MM.1S (cell line): ENCODE measurements at places on chromosomes 13 and 19.

DNA sequence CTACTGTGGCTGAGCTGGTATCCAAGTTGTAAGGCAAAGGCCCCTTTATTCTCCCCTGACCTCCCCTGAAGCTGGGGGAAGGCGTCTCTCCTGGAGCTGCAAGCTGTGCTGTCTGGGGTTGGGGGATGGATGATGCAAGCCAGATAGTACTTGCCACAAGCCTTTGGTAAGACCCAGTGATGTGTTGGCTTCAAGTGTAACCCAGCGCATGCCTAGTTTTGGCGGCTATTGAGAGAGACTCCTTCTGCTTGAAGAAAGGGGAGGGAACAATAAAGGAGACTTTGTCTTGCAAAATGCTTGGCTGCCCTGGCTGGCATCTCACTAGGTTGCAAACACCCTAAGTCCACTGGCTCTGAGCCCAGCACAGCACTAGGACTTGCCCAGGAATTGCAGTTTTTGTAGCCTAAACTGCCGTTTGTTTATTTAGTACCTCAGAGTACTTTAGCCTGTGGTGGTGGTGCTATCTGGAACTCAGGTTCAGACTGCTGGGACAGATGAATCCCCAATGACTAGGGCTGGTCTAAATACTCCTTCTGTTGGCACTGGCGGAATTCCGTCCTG lies 108.2 kb downstream of the TNFSF13B start:
- DNase-seq: no peak

GRCh38 chr13:108629181-108629752 lies at the start of gene MYO16:
Gene MYO16, plus strand, starts transcription at chr13:108629611. Its CDS starts 234 bp downstream, at chr13:108629845.
- DNase-seq: no peak

DNA sequence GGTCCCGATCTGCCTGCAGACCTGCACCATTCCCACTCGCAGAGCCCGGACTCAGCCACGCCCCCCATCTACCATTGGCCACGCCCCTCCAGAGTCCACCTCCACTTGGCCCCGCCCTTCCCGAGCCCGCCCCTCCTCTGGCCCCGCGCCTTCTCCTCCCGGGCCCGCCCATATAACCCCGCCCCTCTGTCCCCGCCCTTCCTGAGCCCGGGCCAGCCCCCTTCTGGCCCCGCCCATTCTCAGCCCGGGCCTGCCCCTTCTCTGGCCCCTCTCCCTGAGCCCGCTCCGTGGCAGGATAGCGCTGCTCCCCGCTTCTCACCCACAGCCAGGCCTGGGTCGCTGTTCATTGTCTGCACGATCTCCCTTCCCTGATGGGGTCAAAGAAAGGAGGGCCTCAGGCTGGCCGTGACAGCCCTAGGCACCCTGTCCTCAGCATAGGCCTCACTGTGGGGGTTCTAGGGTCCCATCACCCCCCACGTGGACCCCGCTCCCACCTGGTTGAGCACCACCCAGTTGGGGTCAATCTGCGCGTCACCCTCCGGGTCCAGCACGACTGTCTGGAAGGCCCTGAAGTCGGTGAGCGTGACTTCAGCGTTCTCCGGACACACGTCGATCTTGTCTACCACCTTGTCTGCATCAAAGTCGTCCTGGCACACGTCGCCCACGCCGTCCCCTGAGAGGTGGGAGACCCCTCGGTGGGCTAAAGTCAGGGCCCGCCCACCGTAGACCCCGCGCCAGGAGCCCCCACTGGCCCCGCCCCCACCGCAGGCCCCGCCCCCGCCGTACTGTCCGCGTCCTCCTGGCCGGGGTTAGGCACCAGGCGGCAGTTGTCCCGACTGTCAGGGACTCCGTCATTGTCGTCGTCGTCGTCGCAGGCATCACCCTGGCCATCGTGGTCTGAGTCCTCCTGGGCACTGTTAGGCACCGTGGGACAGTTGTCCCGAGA lies 5.7 kb downstream of the COMP start:
- peak; percentile 69 for DNase-seq

- DNase-seq: no peak
Measured at GRCh38 chr13:99827011-99827772, 144.4 kb downstream of the ZIC5 start.

DNA sequence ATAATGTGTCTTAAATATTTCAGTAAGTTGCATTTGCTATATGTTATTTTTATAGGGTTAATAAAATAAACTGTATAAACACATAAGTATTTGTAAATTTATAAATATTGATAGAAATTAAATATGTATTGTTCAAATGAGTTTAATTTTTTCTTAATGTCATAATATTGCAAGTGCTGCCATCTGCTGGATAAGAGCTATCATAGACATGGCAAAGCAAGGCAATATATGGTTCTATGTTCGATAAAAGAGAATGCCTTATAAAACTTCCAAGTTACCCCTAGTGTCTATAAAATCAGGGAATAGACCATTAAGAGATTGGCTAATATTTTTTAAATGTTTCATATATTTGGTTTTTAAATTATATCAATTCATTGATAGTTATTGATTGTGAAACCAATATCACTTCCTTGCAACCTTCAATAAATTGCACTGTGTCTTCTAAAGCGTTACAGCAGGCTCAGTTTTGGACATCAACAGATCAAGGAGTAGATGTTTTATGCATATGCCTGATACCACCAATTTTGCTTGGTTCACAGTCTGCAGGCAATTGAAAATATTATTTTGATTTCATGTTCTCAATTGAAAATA lies 29.0 kb upstream of the SLITRK6 start:
- DNase-seq: peak; percentile 42

DNA sequence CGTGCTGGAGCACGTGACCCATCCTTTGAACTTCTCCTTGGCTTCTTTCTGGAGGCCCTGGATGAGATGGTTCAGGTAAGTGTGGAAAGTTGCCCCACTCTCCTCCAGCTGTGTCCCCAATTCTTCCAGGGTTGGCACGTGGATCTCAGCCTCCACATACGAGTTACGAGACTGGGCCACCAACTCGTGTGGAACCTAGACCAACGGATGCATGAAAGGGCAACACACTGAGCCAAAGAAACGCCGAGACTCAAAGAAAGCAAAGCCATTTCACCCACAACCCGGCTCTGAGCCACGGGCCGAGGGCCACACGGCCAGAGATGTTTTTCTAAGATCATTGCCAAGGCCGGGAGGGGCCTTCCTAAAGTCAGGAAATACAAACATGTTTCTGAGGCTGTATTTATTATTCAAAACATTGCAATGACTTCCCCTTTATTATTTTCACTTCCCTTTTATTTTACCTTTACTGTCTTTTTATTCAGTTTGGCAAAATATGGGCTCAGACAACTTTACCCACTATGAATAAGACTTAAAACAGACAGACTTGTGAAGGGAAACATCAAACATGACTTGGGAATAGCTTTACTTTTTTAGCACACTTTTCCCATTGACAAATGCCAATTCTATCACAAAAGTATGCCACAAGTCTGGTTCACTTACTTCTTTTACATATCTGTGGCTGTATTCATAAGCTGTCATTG lies 94.6 kb downstream of the KL start:
- no peak for DNase-seq

GRCh38 chr19:29963576-29963975 lies 21.5 kb downstream of the URI1 start:
- no peak for DNase-seq

- DNase-seq: no peak
Measured at GRCh38 chr19:7211191-7211951, 82.8 kb downstream of the INSR start.

- no peak for DNase-seq
Measured at GRCh38 chr19:7460562-7460966, 28.3 kb downstream of the PEX11G start.

- DNase-seq: peak; percentile 65
Measured at GRCh38 chr19:6925801-6926751, 38.7 kb downstream of the ADGRE1 start.

- DNase-seq: no peak
Measured at GRCh38 chr19:18501832-18502231, 20.0 kb downstream of the ELL start.

GRCh38 chr19:47779524-47780214 lies 1.2 kb downstream of the SELENOW start:
- no peak for DNase-seq

- DNase-seq: peak; percentile 31
Measured at GRCh38 chr19:14479975-14480699, 5.0 kb upstream of the PTGER1 start.

GRCh38 chr19:46784262-46785053 lies 3.9 kb downstream of the SLC1A5 start:
- peak; percentile 87 for DNase-seq

GRCh38 chr13:113052206-113052605 lies 53.4 kb upstream of the F7 start:
- DNase-seq: no peak

- no peak for DNase-seq
Measured at GRCh38 chr13:42707048-42707447, 74.3 kb upstream of the FAM216B start.

GRCh38 chr19:54114340-54115108 lies 933 bp downstream of the TFPT start:
- DNase-seq: no peak

- DNase-seq: no peak
Measured at GRCh38 chr13:65112531-65112941, 2117.6 kb downstream of the PCDH9 start.

DNA sequence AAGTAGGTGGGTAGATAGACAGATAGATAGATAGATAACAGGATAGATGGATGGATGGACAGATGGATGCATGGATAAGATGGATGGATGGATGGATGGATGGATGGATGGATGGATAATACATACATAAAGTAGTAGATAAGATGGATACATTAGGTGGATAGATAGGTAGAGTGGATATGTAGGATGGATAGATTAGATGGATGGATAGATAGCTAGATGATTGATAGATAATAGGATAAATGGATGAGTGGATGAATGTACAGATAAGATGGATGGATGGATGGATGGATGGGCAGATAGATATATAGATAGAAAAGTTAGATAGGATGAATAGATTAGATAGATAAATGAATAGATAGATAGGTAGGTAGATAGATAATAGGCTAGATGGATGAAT lies 2.1 kb downstream of the CYP4F3 start:
- no peak for DNase-seq

- no peak for DNase-seq
Measured at GRCh38 chr19:17505223-17505622, 6.2 kb upstream of the PGLS start.

- DNase-seq: peak; percentile 77
Measured at GRCh38 chr19:18428787-18429674, 8.9 kb downstream of the ISYNA1 start.

GRCh38 chr13:112965573-112966115 lies 3.4 kb upstream of the MCF2L start:
- DNase-seq: no peak

DNA sequence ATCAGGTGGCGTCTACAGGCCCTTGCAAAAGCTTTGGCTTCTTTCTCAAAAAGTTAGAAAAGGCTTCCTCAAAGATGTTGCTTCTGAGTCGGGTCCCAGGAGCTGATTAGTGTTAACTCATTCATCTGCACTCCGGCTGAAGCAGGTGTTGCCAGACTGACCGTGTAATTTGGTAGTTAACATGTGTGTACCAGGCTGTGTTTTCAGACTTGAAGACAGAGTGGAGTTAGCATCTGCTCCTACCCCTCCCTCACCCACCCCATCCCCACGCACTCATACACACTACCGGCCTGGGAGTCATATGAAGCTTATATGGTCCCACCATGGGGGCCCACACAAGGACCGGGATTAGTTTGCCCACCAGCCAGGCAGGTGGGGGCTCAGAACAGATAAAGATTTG lies 111.5 kb downstream of the DNAJC15 start:
- no peak for DNase-seq

- no peak for DNase-seq
Measured at GRCh38 chr13:25365720-25366235, 6.0 kb upstream of the ATP8A2 start.

- peak; percentile 87 for DNase-seq
Measured at GRCh38 chr19:20776083-20777076, at the start of gene ZNF66. Gene ZNF66, plus strand, starts transcription at chr19:20776304. Its CDS starts 144 bp downstream, at chr19:20776448.

GRCh38 chr13:80486402-80486801 lies 145.5 kb upstream of the SPRY2 start:
- no peak for DNase-seq

- peak; percentile 6 for DNase-seq
Measured at GRCh38 chr13:88979465-88980175, 1308.4 kb downstream of the SLITRK5 start.

DNA sequence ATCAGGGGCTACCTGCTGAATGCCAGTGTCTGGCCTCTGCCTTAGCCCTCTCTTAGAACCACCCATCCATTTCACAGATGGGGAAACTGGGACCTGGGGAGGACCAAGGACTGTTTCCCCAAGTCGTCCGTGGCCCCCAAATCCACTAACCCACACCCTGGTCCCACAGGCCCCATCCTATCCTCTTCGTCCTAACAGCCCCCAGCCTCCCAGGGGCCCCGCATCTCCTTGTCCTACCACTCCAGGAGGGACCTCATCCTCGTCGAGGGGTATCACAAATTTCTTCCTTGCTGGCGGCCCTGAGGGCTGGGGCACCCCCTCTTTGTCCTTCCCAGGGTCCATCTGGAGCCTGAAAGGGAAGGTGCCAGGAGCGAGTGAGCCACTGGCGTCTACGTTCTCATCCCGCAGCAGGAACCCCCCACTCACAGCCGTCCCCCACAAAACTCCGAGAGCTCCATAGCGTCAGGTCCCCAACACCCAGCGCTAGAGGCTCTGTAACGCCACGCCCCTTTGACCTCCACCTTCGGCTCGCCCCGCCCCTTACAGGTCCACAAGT lies 606 bp downstream of the ERCC1 start:
- DNase-seq: no peak

DNA sequence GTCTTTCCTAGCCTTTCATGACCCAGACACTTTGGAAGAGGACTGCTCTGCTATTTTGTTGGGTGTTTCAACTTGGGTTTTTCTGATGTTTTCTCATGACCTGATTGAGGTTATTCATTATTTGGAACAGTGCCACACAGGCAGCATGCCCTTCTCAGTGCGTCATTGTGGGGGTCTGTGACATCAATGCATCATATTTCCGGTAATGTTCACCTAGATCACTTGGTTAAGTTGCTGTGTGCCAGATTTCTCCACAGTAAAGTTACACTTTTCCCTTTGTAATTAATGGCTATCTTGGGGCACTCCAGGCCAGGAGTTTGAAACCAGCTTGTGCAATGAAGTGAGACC lies 124.4 kb downstream of the SIPA1L3 start:
- DNase-seq: no peak

DNA sequence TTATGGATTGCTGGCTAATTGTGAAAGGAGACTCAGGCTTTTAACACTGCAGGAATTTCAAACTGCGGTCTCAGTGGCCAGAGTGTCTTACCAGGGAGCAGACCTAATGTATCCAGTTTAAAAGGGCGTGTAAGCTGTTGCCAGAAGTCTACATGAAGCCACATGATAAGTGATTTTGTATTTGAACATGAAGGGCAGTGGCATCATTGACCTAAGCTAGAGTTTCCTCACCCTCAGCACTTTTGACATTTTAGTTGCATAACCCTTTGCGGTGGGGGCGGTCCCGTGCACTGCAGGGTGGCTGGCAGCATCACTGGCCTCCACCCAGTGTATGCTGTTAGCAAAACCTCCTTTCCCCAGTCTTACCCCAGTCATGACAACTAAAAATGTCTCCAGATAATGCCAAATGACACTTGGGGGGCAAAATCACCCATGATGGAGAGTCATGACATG lies 23.7 kb upstream of the GPR18 start:
- no peak for DNase-seq

DNA sequence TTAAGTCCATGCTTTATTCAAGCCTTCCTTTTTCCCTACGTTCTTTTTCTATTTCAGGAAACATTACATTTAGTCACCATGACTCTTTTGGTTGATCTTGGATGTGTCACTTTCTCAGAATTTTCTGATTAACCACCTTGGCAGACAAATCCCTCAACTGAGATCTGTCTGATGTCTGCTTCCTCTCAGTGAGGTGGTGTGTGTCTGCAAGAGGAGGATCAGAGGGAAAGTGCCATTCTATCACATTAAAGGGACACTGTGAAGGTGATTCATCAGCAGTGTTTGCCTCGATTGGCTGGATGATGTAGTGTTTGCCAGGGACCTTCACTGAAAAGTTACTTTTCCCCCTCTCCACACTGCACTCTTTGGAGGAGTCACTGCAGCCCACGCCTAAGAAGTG lies 3.0 kb upstream of the CCNP start:
- DNase-seq: no peak
